ENCODE measurements at places on chromosomes 16 and 17. TPM values are rescaled to one million over a fixed set of nuclear protein-coding genes. Genes with fewer than 3 reads are reported as not detected.

PLEKHM1 gene
- total RNA-seq = 52.4 TPM

PIMREG gene
- 3.1 TPM for total RNA-seq

OR1D5 gene
- not detected for total RNA-seq

ARL4D gene
- 27.0 TPM for total RNA-seq

RRAD gene
- 1.7 TPM for total RNA-seq

NLRC3 gene
- 0.15 TPM for total RNA-seq

CX3CL1 gene
- total RNA-seq = 0.33 TPM

SPSB3 gene
- 31.3 TPM for total RNA-seq

ERAL1 gene
- 32.7 TPM for total RNA-seq

CXCL16 gene
- not detected for total RNA-seq

PPM1E gene
- 0.17 TPM for total RNA-seq

C1QTNF8 gene
- total RNA-seq = not detected

C16orf92 gene
- not detected for total RNA-seq
